ENCODE measurements at places on chromosomes 7 and 10. TPM values are rescaled to one million over a fixed set of nuclear protein-coding genes. Genes with fewer than 3 reads are reported as not detected.

The TAS2R3 gene
- total RNA-seq: 0.25 TPM

The ZYX gene
- total RNA-seq: 60.4 TPM

The GFRA1 gene
- total RNA-seq: 12.1 TPM

- DNase-seq: peak; percentile 75
Observed at GRCh38 chr10:110684800-110685446, 40.8 kb downstream of the RBM20 start.

DNA sequence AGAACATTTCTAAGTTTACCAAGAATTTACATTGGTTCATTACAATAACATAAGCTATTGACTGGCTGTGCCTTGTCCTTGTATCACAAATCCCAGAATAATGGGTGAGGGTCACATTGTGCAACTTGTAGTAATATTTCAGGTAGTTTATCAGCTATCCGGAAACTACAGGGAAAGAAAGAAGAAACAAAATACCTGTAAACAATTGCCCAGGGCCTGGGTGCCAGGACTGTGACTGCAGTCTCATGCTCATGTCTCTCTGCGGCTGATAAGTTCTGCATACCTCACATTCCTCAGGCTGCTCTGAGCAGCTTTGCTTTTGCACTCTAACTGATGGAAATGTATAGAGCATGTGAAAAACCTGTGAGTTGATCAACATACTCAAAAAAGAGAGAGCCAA is 131.8 kb upstream of the TRIM24 start:
- DNase-seq: no peak

GRCh38 chr7:108232076-108232475 is 101.9 kb upstream of the LAMB4 start:
- DNase-seq: no peak

GRCh38 chr7:82443547-82444219 is at the start of gene CACNA2D1:
CACNA2D1 (minus strand) TSS chr7:82443777.
- peak; percentile 94 for DNase-seq

GRCh38 chr7:157097569-157097968 is 41.2 kb upstream of the UBE3C start:
- DNase-seq: no peak

The NME8 gene
- not detected for total RNA-seq

The ZNF485 gene
- 3.4 TPM for total RNA-seq

DNA sequence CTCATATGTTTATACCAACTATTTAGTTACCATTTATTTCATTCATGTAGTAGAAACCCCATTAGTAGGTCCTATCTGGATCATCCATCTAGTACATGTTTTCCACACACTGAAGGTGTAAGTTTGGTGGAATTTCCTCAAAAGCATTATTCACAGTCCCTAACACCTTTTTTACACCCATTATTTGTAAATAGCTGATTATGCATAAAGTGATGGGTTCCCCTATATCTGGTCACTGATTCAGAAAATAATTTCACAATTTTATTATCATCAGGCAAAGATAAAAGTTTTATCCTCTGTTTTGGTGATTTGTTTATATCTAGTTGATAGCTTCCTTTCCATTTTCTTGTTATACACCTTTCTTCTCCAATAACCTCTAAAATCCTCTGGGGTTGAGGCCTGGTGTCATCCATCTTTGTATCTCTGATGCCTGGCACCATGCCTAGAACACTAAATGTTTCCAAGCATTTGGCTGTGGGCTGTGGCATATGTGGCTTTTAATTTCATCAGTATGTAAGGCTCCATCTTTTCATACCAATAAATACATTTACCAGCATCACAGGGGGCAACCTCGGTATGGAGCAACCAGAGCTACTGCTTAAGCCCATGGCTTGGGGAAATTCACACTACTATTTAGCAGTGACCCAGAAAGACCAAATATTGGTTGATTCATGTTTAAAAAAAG is 1089.5 kb upstream of the LRRN3 start:
- no peak for DNase-seq

- DNase-seq: no peak
Observed at GRCh38 chr10:4067531-4067930, 282.5 kb upstream of the KLF6 start.

DNA sequence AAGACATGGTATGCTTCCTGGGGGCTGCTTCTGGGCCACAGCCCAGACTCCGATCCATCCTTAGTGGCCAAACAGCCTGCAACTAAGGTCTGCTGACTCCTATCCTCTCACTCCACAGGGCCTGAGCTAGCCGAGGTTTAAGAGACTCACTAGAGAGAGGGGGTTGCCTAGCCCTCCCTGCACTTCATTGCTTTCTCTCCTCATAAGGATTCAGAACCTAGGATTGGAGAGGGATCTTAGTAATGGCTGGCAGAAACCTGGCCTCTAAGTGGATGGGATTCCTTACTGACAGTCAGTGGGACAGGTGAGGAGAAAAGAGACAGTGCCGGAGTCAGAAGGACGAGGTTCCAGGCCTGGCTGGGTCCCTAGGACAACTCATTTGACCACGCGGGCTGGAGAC is 8.2 kb upstream of the DDIT4 start:
- no peak for DNase-seq

DNA sequence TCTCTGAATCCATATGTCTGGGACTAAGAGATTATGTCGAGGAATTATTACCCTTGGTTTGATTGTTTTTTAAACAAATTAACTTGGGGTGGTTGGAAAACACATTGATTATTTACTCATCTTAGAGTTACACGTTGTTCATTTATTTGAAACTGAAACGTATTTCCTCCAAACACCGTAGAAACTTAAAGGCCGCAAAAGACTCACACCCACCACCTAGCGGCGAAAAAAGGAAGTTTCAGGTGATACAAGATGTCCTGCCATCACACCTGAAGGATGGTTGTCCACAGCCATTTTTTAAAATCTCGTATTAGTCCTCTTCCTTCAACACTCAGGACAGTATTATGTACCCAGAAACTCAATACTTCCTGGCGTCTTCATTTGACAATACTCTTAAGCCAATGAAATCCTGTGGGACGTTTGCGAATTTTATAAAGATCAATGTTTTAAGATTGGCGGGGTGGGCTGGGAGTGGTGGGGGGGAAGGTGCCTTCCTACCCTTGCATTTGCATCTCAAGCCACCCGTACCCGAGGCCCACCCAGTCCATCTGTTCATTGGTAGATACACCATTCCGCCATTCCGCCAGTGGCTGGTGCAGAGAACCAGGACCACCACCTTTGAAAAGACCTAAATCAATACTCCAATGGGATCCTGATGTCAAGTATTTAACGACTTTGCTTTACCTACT is 1.4 kb upstream of the LCOR start:
- peak; percentile 24 for DNase-seq

The SFTPA2 gene
- total RNA-seq: 0.55 TPM

- no peak for DNase-seq
Observed at GRCh38 chr10:82468453-82468852, 593.5 kb downstream of the NRG3 start.

- no peak for DNase-seq
Observed at GRCh38 chr7:131090188-131090587, 237.5 kb upstream of the MKLN1 start.

The TMEM273 gene
- 4.2 TPM for total RNA-seq

The SPDYE8 gene
- not detected for total RNA-seq

GRCh38 chr10:76257816-76258215 is 826.4 kb downstream of the LRMDA start:
- no peak for DNase-seq

DNA sequence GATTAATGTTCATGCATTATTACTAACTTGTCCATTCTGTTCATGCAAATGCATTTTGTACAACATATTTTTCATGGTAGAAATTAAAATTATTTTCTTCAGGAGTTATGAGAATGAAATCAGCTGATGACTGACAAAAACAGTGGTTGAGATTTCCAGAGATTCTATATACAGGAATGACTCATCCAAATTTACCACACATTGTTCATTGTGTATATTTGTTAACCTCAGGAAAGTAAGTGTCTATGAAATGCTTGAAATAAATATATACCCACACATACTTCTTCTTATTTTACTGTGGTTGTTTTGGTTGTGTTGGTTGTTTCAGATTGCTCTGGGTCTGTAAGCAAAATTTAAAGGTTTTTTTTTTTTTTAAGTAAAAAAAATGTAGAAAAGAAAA is 108.1 kb upstream of the SP8 start:
- DNase-seq: no peak

The PTF1A gene
- total RNA-seq: not detected

DNA sequence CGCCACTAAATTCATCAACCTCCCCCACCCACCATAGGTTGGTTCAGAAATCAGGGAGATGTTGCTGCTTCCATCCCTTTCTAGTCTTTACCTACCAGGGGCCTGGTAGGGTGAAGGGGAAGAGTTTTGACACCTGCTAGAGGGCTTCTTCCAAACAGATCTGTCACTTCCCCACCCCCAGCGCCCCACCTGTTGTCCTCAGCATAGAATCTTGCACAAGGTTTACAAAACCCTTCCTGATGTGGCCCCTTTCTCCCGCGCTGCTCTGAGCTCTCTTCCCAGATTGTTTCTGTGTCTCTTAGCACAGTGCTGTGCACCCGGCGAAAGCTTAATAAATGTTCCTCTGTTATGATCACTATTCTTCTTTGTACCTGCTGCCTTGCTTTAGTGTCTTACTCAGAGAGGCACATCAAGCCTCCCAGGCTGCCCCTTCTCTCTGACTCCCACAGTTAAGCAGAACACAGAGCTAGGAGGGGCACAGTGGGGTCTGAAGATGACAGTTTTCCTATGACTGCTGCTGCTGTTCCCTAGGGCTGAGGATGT is 11.2 kb upstream of the C10orf95 start:
- DNase-seq: no peak

The WDR86 gene
- 0.44 TPM for total RNA-seq

DNA sequence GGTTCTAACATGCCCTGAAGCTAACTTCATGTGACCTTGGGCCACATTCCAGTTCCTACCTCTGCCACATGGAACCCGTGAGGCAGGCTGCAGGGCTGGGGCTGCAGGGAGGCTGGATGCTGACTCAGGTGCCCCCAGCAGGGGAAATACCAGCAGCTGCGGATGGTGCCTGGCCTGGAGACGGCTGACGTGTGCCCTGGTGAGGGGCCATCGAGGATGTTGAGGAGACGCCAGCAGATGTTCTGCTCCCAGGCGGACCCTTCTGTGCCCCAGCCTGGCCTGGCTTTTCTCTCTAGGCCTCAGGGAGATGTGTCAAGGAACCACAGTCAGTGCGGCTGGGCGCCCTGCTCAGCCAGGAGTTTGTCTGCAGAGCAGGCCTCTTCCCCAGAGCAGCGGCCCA is 8.8 kb downstream of the BAG3 start:
- DNase-seq: peak; percentile 79

DNA sequence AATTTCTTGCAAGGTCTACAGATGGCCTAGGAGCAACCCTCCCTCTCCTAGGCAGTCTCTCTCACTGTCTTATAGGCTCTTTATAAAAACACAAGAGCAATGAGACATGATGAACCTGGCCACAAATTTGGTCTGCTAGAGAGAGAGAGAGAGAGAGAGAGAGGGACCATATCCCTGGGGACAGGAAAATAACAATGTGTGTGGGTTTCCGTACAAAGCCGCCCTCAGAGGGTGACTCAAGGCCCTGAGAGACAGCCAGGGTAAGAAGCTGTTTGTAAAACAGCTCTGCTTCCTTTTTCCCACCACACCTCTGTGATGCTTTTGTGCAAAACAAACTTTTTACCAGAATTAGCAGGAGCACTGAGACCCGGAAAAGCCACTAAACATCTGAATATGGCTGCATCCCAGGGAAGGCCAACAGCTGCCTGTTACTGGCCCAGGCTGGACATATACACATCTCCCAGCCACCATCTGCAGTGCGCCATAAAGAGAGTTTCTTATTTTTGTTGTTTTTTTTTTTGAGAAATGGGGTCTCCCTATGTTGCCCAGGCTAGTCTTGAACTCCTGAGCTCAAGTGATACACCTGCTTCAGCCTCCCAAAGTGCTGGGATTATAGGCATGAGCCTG is 18.4 kb downstream of the GIMAP5 start:
- no peak for DNase-seq

DNA sequence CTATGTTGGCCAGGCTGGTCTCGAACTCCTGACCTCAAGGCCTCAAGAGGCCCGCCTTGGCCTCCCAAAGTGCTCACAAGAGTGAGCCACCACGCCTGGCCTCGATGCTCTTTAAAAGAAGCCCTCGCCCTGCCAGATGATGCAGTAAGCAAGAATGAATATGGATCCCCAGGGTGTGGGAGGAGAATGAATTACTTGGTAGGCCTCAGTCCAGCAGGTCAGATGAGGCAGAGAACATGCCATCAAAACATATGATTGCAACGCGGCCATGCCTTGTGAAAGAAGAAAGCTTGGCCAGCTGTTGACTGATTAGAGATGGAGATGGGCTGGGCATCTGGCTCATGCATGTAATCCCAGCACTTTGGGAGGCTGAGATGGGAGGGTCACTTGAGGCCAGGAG is 68.7 kb downstream of the CAMK1D start:
- DNase-seq: peak; percentile 82

DNA sequence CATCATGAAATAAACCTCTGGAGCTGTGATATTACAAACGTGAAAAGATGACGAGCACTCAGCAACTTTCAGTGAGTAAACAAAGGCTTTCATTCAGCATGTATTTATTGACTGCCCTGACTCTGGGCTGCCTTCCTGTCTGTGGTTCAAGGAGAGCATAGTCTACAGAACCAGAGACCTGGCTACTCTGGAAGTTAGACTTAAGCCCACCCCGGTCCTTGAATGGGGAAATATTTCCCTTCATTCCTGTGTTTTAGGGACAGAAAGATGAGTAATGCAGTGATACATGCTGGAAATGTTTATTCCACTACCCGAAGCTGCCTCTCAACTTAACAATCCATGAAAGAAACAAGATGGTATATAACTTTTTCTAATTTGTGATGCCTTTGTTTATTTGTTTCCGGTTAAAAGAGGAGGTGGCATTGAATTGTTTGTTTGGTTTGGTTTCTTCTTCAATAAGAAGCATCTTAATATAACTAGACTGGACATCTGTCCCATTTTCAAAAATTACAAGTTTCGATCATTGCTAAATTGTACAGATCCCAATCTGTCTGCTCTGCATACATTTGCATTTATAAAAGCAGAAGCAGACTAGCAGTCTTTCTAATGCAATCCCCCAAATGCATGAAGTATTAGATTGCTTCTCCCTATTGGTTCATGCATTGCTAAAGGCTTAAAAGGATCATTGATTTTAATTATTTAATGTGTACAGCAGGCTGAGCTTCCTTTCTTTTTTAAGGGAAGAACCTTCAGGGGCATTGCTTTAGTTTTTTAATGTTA is 57.7 kb downstream of the TRUB1 start:
- no peak for DNase-seq

DNA sequence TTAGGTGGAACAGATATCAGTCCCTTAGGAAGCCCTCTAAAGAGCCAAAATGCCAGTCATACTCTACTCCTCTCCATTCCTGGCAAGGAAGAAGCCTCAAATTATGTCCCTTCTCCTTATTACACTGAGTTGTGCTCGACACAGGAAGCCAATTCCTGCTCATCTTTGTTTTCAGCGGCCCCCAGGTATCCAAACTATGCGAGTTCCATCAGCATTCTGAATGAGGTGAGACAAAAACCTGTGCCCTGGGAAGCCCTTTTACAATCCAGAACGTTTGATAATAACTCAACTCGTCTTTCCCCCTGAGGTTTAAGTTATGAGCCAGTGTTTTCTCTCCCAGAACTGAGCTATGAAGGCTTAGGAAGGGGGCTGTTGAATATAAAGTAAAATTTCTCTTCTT is 580.5 kb downstream of the NXPH1 start:
- DNase-seq: no peak

Data from psoas muscle (tissue), 8 donors.